ENCODE measurements at places on chromosomes 7 and 10.

GRCh38 chr10:6739530-6740174, 159.6 kb upstream of the PRKCQ start:
- DNase-seq, result no peak

DNA sequence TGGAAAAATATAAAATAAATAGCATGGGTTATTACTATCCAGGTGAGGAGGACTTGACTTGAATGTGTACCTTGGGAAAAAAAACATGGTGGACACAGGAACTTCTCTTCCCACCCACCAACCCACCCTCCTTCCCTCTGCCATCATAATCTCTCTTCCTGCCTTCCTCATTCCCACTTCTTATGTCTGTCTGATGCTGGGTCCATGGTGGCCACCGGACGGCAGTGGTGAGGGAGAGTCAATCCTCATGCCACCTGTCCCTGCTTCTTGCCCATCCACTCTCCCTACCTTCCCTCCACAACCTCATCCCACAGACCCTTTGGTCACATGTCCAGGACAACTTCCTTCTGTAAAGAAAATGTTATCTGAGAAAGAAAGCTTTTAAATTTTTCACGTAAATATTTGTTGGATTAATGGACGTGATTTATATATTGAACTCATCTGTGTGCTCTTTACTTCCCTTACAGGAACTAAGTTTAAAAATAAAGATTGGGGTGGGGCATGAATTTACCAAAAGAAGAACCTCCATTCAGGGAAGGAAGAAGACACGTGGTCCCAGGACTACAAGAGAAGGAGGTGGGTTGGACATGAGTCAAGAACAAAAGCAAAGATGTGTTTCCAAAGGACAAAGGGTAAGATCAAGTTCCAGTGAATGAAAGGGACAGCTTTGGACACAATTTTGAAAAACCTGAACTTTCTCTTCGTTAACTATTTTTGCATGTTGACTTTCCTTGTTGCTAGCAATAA, 104.5 kb downstream of the PIP4K2A start:
- no peak for DNase-seq

DNA sequence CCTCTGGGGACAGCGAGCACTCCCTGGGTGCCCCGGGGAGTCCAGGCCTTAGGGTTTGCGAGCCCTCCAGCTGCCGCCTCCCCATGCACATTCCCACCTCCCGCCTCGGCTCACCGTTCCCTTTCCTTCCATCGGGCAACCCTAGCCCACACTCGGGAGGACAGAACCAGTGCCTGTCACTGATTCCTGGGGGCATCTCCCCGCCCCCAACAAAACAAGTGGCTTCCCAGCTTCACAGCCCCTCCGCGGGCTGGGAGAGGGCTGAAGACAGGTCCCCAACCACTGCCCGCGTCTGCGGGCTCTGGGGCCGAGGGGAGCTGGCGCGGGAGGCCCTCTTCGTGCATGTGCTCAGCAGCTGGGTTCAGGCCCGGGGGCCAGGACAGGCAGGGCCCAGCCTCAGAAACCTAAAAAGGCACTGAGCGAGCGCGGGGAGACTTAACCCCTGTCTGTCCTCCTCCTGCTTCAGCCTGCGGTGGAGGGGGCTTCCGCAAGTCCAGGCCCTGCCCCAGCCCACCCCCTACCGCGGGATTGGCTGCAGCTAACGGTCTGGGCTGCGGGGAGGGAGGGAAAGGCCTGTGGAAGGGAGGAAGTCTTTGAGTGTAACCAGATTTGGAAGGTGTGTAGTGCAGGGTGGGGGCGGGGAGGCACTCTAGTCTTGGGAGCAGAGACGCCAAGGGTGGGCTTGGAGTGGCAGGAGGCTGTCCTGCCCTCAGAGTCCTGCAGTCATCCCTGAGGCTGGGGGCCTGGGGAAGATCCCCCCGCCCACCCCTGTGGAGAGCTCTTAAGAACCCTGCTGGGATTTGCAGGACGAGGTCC, 1.2 kb downstream of the FLNC start:
- no peak for DNase-seq

GRCh38 chr10:87507879-87508483, 3.3 kb downstream of the MINPP1 start:
- no peak for DNase-seq

GRCh38 chr10:99660662-99661376, 1.5 kb downstream of the ENTPD7 start:
- no peak for DNase-seq
